ENCODE measurements at places on chromosomes 4 and X.

DNA sequence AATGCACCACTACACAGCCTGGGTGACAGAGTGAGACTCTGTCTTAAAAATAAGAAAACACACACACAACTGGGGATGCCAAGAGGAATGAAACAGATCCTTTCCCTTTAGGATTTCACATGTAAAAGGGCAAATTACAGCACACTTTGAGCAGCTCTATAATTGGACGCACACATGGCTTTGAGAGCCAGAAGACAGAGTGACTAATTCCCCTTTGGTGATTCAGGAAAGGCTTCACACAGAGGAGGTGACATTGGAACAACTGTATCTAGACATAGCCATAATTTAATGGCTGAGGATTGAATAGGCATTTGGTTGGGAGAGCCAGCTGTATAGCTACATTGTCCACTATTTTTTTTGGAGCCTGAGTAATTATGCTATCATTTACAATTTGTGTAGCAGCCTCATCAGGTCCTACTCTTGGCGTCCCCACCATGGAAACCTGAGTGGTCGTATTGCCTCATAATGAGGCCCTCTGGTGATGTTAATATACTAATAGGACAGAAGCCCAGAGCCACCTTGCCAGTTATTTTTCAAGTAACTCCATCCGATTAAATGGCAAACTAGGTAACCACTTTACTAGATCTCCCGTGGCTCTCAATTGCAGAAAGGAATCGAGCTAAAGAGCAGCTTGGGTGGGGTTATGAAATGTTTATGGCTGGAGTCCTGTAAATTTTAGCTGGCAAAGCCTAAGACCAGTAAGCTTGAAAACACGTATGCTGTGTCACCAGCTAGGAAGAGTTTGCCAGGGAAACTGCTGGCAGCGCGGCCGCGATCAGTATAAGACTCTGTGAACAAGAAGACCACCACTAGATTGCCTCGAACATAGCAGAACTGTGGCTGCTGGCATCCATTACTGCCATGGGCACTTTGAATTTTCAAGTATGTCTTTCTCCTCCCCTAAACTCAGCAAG, 8.5 kb upstream of the PPEF1 start:
- H3K4me3 ChIP-seq: no peak overlapping the region
- DNase-seq: no peak
- H3K36me3 ChIP-seq: no peaks in the 10 kb centered on the region
- peaks cover 1% of the 10 kb centered on the region for H3K4me1 ChIP-seq
- H3K27ac ChIP-seq: no peak overlapping the region

DNA sequence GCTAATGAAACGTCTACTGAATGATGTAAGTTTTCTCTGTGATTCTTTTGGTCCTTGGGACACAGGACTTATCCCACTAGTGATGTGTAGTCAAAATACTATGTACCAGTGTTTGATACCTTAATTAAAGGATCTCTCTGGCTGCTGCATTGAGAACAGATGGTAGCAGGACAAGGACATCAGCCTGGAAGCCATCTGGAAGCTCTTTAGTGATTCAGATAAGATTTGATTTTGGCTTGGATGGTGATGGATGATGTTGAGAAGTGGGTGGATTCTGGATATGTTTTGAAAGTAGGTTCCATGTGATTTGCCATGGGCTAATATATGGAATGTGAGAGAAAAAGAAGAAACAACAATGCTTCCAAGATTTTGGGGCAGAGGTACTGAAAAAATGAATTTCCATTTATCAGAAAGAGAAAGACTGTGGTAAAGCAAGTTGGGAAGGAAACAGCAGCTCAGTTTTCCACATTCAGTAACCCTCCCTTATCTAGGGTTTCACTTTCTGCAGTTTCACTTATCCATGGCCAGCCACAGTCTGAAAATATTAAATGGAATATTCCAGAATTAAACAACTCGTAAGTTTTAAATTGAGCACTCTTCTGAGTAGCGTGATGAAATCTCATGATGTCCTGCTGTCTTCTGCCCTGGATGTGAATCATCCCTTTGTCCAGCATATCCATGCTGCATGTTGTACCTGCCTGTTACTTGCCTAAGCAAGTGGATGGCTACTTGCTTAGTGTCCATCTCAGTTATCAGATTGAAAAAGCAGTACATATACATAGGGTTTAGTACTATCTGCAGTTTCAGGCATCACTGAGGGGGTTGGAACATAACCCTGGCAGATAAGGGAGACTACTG, 15.6 kb downstream of the CD38 start:
- H3K27me3 ChIP-seq: no peaks in the 10 kb centered on the region
- H3K4me3 ChIP-seq: no peak overlapping the region
- no peaks in the 10 kb centered on the region for H3K4me1 ChIP-seq
- no peak for DNase-seq
- no peaks in the 10 kb centered on the region for H3K36me3 ChIP-seq
- no peak overlapping the region for H3K27ac ChIP-seq

GRCh38 chr4:13980317-13981310, 353.1 kb upstream of the BOD1L1 start:
- H3K36me3 ChIP-seq: no peaks in the 10 kb centered on the region
- no peak overlapping the region for H3K4me3 ChIP-seq
- H3K27ac ChIP-seq: no peak overlapping the region
- H3K27me3 ChIP-seq: no peaks in the 10 kb centered on the region
- no peak for DNase-seq

DNA sequence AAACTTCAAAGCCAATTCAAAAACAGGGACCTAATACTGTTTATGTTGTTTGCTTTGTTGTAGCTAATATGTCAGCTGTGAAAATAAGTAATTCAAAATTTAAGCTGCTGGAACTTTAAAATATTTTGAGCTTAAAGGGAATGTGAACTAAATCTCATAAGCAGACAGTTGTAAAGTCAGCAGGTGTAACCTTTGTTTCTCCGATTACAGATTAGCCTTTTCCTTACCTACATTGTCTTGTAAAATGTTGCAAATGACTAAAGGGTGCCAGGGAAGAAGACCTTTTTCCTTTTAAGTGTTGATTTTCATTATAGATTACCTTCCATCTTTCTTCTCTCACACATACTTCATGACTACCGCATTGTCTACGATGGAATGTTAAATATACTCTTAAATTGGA, 405.1 kb downstream of the KCNIP4 start:
- H3K27me3 ChIP-seq: peaks cover 2% of the 10 kb centered on the region
- H3K27ac ChIP-seq: no peak overlapping the region
- DNase-seq: no peak
- H3K36me3 ChIP-seq: peaks cover 2% of the 10 kb centered on the region

DNA sequence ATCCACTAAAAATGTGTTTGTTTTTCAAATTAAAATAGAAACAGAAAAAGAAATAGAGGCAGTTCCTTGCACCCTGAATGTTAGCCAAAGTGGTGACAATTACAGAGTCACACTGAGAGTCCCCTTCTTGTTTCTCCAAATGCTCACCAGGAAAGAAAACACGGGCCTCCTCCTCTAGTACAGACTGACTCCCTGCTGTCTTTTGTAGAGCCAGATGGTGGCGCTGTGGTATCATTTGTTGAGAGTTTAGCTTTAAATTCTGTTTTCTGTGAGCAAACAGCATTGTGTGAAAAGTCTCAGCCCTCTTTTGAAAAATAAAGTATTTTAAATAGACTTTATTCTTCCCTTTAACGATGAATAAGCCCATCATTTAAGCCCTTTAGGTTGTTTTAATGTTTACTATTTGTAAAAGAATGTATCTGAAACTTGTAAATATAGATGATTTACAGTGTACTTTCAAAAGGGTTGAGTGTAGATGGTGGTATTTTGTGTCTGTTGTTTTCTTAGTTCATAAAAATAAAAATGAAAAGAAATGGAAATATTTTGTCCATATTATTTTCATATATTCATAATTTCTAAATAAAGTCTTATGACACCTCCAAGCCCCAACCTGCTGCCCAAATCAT, 36.9 kb upstream of the ATOH1 start:
- H3K4me1 ChIP-seq: peaks cover 2% of the 10 kb centered on the region
- H3K27me3 ChIP-seq: no peaks in the 10 kb centered on the region
- no peak overlapping the region for H3K4me3 ChIP-seq
- no peaks in the 10 kb centered on the region for H3K36me3 ChIP-seq
- DNase-seq: peak; percentile 68

DNA sequence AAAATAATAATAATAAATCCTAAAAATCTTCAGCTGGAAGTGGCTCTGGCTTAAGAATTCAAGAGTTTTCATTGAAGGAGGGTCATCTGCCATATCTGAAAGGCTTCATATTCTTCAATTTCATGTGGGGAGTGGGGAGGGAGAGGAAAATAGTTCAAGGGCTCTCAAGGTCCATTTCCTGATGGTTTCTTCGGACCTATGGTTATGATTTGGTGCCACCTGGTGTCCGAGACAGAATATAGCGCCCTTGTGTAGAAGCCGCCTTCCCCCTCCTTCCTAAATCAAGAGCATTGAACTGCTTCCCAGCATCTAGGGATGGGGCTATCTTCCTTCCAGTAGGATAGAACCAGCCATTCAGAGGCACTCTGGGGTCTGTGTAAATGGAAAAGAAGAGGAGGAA, 34.3 kb downstream of the NLGN3 start:
- H3K4me1 ChIP-seq: peaks cover 8% of the 10 kb centered on the region
- H3K36me3 ChIP-seq: no peaks in the 10 kb centered on the region
- no peak overlapping the region for H3K27ac ChIP-seq

DNA sequence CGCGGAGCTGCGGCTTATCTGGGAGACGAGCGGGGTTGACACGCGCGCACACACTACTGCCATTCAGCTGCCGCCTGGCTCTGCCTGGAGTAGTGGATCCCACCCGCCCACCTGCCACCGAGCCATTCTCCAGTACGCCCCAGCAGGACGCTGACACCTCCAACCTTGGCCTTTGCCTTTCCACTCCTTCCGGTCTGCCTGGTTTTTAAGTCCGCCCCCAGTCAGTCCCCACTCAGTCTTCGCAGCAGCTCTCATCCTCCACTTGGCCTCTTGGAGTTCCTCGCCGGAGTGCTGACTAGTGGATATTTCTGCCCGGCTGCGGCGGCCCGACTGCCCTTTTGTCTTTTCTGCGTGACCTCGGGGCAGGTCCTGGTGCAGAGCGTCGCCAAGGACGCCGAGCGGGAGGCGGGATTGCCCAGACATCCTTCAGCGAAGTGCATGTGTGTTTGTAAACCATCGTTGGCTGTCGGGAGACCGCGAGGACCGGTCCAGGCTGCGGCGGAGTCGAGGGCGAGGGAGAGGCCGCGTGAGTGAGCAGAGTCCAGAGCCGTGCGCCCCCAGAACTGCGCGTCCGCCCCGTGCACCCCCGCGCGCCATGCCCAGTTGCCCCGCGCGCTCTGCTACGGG, 1.1 kb downstream of the SLIT2 start:
- DNase-seq: peak; percentile 40
- H3K4me3 ChIP-seq: peak overlapping the region; percentile 83
- H3K27me3 ChIP-seq: no peaks in the 10 kb centered on the region
- peaks cover 9% of the 10 kb centered on the region for H3K4me1 ChIP-seq

Measured in neuronal stem cell (in vitro differentiated cells).